ENCODE measurements at places on chromosomes 13 and 19.

GRCh38 chr19:51055866-51056265, 9.0 kb downstream of the KLK13 start:
- no peak for DNase-seq

GRCh38 chr13:25276748-25277147, 10.5 kb downstream of the MTMR6 start:
- no peak for DNase-seq

DNA sequence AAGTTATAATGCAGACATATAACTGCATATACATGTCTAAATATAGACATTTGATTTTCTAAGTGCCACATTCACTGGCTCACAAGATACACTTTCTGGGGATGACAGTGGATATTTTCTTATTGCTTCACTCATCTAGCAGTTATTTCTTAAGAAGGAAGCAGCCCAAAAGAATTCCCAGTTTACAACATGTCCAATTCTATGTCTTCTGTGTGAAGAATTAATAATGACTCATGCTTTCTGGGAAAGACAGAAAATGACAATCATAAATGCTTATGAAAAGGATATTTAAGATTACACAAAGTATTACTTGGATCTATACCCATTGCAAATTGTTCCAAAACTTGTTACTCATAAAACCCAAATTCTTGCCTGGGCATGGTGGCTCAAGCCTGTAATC, 543.4 kb downstream of the SUCLA2 start:
- DNase-seq, result no peak

- DNase-seq, result no peak
Measured at GRCh38 chr19:17114414-17114831, 38.8 kb downstream of the MYO9B start.

DNA sequence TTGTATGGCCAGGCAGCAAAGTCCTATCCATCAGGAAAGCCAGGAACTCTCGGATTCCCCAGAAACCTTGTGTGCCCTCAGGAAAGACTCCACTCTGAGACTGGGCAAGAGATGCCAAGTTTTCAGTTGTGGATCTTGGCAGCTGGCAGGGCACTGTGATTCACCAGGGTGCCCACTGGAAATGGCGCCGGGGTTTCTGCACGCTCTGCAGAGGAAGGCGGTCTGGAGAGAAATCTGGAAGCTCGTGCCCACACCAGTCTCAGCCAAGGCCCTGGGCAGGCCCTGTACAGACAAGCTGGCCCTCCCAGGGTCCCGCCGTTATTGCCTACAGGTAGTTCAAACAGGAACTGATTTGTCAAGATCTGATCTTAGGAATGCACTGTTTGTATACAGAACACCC, 4.9 kb downstream of the NAPA start:
- DNase-seq, result no peak

DNA sequence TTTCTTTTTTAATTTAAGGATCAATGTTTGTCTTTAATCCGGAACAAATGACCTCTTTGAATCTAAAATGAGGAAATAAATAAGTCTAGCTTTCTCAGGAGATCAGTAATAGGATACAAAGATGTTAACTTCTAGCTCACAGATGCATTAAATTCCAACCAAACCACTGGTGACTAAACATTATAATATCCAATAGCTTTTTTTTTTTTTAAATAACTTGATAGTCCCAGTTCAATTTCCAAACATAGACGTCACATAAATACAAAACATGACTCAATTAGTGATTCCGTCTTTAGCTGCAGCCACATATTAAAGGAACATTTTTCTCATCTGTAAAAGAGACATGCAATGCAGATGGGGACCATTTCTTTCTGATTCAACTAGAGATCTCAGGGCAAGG, 390.5 kb upstream of the PCDH9 start:
- DNase-seq, result no peak

DNA sequence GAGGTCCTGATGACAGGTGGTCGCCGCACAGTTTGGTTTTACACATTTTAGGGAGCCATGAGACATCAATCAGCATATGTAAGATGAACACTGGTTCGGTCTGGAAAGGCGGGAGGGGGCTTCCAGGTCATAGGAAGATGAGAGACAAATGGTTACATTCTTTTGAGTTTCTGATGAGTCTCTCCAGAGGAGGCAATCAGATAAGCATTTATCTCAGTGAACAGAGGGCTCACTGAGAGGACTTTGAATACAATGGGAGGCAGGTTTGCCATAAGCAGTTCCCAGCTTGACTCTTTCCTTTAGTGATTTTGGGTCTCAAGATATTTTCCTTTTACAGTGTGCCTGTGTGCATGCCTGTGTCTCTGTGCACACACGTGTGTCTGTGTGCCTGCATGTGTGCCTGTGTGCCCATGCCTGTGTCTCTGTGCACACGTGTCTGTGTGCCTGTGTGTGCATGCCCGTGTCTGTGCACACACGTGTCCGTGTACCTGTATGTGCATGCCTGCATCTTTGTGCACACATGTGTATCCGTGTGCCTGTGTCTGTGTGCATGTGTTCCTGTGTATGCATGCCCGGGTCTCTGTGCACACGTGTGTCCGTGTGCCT, 35.5 kb upstream of the TMEM255B start:
- DNase-seq, result no peak

GRCh38 chr13:84470528-84470927, 588.3 kb upstream of the SLITRK1 start:
- no peak for DNase-seq

All from NCI-H774 (cell line).